ENCODE measurements at places on chromosomes 6 and 20.

- no peak for DNase-seq
These were observed 7.3 kb upstream of the ARHGAP18 start for GRCh38 chr6:129717277-129717676.

DNA sequence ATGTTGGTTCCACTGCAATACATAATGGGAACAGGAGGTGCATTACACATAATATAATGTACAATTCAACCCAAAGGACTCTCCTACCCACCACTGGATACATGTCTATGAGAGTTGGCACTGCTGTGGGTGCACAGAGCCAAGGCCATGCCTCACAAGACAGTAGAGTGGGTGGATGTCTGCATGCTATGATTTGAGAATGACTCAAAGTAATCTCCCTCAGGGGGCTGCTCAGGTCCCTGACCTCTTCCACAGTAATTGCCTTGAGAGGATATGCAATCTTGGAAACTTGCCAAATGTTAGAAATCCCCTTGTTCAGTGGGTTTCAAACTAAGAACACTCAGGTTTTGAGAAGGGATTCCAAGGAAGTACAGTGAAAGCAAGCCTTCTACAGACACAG lies 79.0 kb downstream of the ANKEF1 start:
- DNase-seq: no peak

GRCh38 chr20:62388839-62389600 lies 2.1 kb downstream of the RPS21 start:
- no peak for DNase-seq

DNA sequence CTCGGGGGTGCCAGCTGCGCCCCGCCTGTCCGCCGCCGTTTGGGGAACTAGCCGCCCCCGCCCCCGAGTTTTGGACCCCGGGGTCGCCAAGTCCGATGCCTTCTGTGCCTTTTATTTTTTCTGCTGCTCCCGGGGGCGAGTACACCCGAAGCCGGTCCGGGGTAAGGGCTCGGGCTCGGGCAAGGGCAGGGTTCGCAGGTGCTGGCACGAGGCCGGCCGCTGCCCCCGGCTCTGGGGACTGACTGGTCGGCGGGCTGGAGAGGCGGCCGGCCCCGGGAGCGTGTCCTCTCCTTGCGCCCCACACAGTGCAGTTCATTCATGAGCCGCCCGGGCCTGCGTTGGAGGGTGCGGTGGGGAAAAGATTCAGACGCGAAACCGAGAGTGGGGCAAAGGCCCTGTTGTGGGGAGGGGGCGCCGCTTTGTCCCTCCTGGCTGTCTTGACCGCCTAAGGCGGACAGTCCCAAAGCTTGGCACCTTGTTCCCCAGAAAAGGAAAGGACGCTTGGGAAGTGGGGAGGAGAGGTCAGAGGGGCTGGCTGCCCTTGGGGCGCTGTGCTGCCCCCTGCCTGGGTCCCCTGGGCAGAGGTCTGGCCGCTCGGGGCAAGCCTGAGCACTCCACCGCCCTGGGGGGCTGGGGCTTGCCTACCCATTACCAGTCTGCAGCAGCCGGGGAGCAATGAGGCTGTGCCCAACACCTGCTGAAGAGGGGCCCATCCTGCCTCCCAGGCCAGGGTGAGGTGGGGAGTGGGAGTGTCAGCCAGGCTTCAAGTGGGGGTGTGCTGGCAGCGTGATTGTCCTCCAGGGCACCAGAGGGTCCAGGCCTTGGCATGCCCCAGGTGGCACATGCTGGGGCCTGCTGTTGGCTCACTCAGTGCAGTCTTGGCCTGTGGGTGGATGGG lies 915 bp downstream of the TMEM63B start:
- peak; percentile 59 for DNase-seq

- DNase-seq: no peak
These were observed 839.4 kb downstream of the MAFB start for GRCh38 chr20:39849664-39850063.

GRCh38 chr20:51542033-51542570 lies 417 bp downstream of the NFATC2 start:
- peak; percentile 49 for DNase-seq

- DNase-seq: no peak
These were observed 17.4 kb downstream of the CST7 start for GRCh38 chr20:24966317-24967012.

GRCh38 chr6:161445021-161445799 lies 171.3 kb upstream of the AGPAT4 start:
- no peak for DNase-seq

DNA sequence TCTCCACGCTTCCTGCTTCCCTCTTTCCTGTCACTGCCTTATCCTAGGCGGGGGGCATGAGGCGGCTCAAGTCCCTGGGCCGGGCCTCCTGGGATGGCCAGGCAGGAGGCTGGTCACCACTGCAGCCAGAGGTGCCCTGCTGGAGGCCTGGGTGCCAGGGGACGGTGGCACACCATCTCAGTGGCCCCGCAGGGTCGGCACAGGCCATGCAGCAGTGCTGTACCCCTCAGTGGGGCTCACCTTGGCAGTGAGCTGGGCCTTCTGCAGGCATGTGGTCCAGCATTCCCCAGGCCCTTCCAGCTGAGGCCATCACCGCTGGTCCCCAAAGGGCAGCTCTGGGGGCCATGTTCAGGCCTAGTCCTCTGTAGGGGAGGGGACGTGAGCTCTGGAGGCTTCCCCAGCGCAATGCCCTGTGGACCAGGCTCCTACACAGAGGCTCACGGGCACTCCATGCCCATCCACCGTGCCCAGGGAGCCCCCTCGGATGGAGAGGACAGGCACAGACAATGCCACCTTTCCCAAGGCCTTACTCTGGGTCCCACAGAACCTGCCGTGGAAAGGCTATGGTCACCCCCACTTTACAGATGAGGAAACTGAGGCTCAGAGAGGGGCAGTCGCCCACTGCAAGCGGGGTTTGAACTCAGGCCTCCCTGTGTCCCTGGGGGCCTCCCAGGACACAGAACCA lies 123.8 kb downstream of the TAF4 start:
- DNase-seq: no peak

DNA sequence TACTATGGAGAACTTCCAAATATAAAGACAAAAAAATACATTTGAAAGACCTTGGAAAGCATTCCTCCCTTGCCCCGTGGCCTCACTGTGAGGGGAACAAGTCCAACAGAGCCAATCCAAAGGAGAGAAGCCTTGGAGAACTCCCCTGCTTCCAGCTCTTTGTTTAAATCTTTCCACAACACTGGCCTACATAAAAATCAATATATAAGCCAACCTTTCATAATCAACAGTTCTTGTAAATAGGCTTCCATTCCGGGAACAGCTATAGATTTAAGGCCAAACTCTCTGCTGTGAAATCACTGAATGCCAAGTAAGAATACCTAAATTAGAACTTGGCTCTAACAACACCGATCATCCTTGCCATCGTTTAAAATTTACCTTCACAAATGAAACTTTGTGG lies 242.1 kb downstream of the HACE1 start:
- no peak for DNase-seq

DNA sequence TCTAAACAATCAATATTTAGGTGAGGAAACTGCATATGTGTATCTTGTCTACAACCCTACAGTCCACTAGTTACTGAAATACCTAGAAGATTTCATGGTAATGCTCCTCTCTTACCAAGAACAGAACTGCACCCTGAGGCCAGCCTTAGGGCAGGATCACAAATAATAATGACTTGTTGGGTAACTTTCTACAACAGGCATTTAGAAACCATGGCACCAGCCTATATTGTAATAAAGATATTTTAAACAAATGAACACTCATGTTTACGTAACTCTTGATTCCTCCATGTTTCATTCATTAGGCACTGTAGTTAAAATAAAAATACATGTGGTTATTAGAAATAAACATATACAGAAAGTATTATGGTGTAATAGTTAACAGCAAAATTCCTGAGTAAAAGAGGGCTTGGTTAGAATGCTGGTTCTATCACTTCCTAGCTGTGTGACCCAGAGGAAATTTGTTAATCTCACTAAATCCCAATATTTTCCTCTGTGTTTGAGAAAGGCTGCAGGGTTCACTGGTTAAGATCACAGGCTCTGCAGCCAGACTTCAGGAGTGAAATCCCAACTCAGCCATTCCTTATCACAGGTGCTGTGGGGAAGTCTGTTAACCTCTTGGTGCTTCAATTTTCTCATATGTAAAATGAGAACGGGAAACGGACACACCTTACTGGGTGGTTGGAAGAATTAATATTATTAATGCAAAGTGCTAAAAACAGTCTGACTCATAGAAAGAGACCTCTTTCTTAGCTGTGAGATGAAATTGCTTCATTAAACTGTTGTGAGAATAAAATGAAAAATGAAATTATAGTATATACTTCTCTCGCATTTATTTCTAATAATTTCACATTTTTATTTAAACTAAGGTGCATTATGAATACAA lies 8.5 kb downstream of the HMGN3 start:
- DNase-seq: no peak

GRCh38 chr6:140051521-140052512 lies 677.4 kb upstream of the CITED2 start:
- no peak for DNase-seq

GRCh38 chr6:24824142-24824938 lies 25.6 kb upstream of the ARMH2 start:
- no peak for DNase-seq

GRCh38 chr20:31548820-31549512 lies 34.7 kb downstream of the HM13 start:
- no peak for DNase-seq
